ENCODE measurements at places on chromosomes 7 and 10. TPM values are rescaled to one million over a fixed set of nuclear protein-coding genes. Genes with fewer than 3 reads are reported as not detected.
A peak's percentile ranks its signal among the peaks of the same experiment; 100 is the strongest.

DNA sequence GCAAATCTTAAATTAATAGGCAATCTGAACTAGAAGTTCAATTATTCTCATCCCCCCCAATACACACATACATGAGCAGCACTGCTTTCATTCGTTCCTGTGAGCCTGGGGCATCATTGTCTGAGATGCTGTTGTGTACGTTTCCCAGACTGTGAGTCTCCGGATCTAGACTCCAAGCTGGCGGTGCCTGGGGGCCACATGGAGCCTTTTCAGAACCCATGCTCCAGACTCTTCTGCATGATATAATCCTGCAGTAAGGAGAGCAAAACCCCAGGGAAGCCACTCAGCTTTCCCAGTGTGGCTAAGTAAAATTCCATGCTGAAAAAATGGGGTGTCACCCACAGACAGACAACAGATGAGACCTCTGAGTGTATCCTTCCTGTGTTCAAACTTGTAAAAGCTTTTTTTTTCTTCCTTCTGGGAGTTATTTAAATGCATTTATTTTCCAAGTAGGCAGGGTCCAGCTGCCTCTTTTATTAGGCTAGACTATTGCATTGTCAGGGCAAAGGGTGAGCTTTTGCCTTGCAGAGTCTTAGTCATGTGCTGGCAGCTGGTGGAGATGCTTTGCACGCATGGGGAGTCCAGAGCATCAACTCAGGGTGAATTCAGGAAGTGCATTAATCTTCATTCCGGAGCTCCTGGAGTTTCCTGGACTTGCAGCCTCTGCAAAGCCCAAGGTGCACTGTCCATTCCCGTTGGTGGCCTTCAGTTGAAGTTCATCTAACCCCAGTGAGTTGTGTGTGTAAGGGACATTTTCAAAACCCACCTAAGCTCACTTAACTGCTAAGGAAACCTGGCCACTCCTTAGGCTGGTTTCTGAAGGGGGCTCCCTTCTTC is 185.7 kb upstream of the ADO start:
- H3K4me1 ChIP-seq = peaks cover 8% of the 10 kb centered on the region
- H3K27ac ChIP-seq = no peak overlapping the region
- H3K4me3 ChIP-seq = no peak overlapping the region
- H3K36me3 ChIP-seq = no peaks in the 10 kb centered on the region

DNA sequence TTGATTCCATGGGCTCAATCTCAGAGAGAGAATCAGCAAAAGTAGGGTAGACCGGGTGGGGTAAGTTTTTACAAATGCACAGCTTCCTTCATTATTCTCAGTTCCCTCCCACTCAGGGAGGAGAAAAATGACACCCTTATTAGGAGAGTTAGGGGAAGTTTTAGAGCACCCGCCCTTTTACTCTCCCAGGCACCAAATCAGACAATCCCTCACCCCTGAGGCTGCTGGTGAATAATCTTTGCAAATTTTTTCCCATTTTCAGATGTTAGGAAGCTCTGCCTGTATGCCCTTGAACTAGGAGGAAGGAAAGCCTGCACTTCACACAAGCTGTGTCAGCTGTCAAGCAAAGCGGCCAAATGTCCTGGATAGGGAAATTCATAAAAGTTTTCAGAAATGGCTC is 834.9 kb downstream of the GRID1 start:
- no peaks in the 10 kb centered on the region for H3K27me3 ChIP-seq
- H3K4me3 ChIP-seq = no peak overlapping the region
- DNase-seq = no peak
- H3K36me3 ChIP-seq = no peaks in the 10 kb centered on the region
- no peak overlapping the region for H3K27ac ChIP-seq
- no peaks in the 10 kb centered on the region for H3K4me1 ChIP-seq

- H3K36me3 ChIP-seq = no peaks in the 10 kb centered on the region
- DNase-seq = no peak
- no peaks in the 10 kb centered on the region for H3K27me3 ChIP-seq
- H3K27ac ChIP-seq = no peak overlapping the region
- no peak overlapping the region for H3K4me3 ChIP-seq
These were observed 59.5 kb downstream of the TMEM130 start for GRCh38 chr7:98810153-98810802.

The GET4 gene
- polyA plus RNA-seq = 30.9 TPM

The NUTM2A gene
- 0.36 TPM for polyA plus RNA-seq

GRCh38 chr10:8035006-8035640 is 19.4 kb upstream of the GATA3 start:
- H3K4me3 ChIP-seq = no peak overlapping the region
- H3K36me3 ChIP-seq = no peaks in the 10 kb centered on the region
- no peak for DNase-seq

DNA sequence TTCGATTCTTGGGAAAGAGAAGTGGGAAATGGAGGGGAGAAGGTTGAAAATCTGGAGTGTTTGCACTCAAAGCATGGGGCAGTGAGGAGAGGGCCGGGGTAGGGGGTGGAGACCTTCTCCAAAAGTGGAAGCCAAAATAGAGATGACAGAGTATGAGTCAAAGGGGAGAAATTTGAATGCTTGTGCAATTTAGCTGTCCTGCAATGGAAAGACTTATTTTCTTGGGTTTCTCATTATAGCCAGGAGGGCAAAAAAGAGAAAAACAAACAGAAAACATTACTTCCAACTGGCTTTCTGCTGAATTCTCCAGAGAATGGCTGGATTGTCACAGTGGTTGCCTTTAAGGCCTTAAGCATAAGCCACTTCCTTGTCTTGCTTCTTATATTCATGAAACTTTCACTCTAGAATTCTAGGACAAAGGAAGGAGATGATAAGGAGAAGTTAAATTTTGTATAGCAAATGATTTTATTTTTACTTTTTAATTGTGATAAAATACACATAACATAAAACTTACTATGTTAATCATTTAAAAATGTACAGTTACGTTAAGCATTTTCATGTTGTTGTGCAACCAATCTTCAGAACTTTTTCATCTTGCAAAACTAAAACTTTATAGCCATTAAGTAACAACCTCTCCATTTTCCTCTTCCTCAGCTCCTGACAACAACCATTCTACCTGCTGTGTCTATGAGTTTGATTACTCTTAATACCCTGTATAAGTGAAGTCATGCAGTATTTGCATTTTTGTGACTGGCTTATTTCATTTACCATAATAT is 100.2 kb downstream of the GPR85 start:
- H3K27ac ChIP-seq = peak overlapping the region; percentile 98
- no peaks in the 10 kb centered on the region for H3K27me3 ChIP-seq
- peaks cover 7% of the 10 kb centered on the region for H3K4me1 ChIP-seq
- H3K4me3 ChIP-seq = no peak overlapping the region
- H3K36me3 ChIP-seq = no peaks in the 10 kb centered on the region
- peak; percentile 59 for DNase-seq

The SDK1 gene
- polyA plus RNA-seq = 1.3 TPM

GRCh38 chr7:141097430-141097829 is 23.6 kb downstream of the TMEM178B start:
- H3K4me3 ChIP-seq = no peak overlapping the region
- H3K27me3 ChIP-seq = no peaks in the 10 kb centered on the region
- peak; percentile 5 for DNase-seq
- no peak overlapping the region for H3K27ac ChIP-seq
- no peaks in the 10 kb centered on the region for H3K36me3 ChIP-seq

DNA sequence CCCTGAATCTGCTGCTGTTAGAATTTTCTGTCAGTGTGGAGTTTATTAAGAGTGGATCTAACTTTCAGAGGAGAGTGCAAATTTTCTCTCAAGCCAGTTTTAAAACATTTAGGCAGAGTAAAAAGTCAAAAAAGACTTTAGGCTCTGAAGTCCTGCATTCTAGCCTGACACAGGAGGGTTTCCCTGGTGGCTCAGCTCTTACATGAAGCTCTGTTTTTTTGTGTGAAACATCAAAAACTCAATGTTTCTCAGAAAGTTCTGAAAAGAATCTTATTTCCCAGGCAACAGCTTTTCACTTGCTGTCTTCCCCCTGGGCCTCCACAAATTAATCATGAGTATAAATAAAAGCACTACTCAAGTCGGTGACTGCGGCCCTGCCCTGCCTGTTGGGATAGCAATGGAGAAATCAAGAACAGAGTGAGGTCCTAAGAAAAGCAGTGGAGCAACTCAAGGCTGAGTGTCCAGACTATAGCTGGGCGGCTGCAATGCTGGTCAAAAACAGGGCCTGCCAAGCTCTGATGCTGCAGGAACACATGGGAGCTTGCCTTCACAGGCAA is 22.3 kb upstream of the WDR11 start:
- no peaks in the 10 kb centered on the region for H3K4me1 ChIP-seq
- H3K27me3 ChIP-seq = no peaks in the 10 kb centered on the region
- DNase-seq = no peak
- H3K4me3 ChIP-seq = no peak overlapping the region

GRCh38 chr7:88344956-88345832 is 38.5 kb upstream of the STEAP4 start:
- H3K4me1 ChIP-seq = no peaks in the 10 kb centered on the region
- H3K27ac ChIP-seq = no peak overlapping the region
- no peaks in the 10 kb centered on the region for H3K36me3 ChIP-seq

- DNase-seq = no peak
- H3K27me3 ChIP-seq = peaks cover 2% of the 10 kb centered on the region
- no peaks in the 10 kb centered on the region for H3K4me1 ChIP-seq
These were observed 734 bp downstream of the PCLO start for GRCh38 chr7:83161899-83162401.

GRCh38 chr10:725302-725701 is 35.8 kb upstream of the DIP2C start:
- H3K4me3 ChIP-seq = no peak overlapping the region
- H3K36me3 ChIP-seq = no peaks in the 10 kb centered on the region
- peaks cover 7% of the 10 kb centered on the region for H3K27me3 ChIP-seq
- no peak for DNase-seq

DNA sequence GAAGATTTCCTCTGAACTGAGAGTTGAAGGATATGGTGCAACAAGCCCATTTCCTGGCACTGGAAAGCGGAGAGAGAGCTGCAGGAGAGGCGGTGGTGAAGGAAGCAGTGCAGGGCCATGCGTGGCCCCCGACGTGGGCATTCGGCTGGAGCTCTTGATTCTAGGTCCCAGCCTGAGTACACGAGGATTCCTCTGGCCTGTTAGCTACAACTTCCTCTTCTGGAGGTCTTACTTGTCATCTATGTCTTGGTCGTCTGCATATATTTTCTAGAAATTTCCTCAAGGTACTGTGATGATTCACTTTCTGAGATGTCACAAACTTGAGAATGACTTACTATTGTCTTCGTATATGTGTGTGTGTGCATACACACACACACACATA is 59.2 kb upstream of the JAZF1 start:
- DNase-seq = no peak
- no peaks in the 10 kb centered on the region for H3K4me1 ChIP-seq
- no peaks in the 10 kb centered on the region for H3K36me3 ChIP-seq

DNA sequence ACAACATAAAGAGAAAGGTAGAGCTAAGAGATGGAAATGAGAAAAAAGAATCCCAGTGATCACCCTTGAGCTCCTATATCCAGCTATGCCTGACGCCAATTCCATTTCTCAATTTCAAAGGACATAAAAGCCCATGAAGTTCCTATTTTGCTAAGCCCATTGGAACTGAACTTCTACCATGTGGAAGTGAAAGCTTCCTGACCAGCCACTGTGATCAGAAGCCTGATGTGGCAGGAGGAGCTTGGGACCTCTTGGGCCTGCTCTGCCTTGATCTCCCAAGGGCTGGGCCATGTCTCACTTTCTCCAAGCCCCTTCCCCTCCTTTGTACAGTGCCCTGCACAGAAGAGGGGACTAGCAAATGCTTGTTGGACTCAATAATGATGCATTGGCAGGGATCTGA is 52.7 kb downstream of the PRLHR start:
- DNase-seq = no peak
- H3K27ac ChIP-seq = no peak overlapping the region
- no peak overlapping the region for H3K4me3 ChIP-seq
- H3K4me1 ChIP-seq = no peaks in the 10 kb centered on the region

DNA sequence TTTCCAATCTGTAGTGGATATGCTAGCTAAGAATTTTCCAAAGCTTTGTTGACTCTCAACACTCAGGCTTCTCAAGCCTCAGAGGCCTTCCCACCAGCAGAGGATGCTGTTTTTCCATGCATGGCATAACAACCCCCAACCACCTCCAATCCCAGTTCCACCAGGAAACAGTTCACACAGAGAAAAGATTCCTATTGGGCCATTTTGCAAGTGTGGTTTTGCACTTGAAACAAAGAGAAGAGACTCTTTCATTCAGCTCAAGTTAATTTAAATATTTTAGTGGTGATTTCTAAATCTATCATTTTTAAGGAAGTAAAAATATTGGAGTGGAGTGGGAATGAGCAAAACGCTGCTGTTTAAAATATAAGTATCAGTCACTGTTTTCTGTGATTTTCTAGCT is 105.6 kb upstream of the COL1A2 start:
- no peaks in the 10 kb centered on the region for H3K4me1 ChIP-seq
- H3K27ac ChIP-seq = no peak overlapping the region
- no peaks in the 10 kb centered on the region for H3K27me3 ChIP-seq

The SFTPA1 gene
- not detected for polyA plus RNA-seq

The LRIT1 gene
- not detected for polyA plus RNA-seq

The TWIST1 gene
- 42.3 TPM for polyA plus RNA-seq

GRCh38 chr10:21160116-21160515 is 263.0 kb upstream of the NEBL start:
- H3K4me3 ChIP-seq = no peak overlapping the region
- no peaks in the 10 kb centered on the region for H3K27me3 ChIP-seq
- H3K27ac ChIP-seq = no peak overlapping the region
- H3K4me1 ChIP-seq = no peaks in the 10 kb centered on the region
- no peak for DNase-seq

The COL17A1 gene
- 0.14 TPM for polyA plus RNA-seq

DNA sequence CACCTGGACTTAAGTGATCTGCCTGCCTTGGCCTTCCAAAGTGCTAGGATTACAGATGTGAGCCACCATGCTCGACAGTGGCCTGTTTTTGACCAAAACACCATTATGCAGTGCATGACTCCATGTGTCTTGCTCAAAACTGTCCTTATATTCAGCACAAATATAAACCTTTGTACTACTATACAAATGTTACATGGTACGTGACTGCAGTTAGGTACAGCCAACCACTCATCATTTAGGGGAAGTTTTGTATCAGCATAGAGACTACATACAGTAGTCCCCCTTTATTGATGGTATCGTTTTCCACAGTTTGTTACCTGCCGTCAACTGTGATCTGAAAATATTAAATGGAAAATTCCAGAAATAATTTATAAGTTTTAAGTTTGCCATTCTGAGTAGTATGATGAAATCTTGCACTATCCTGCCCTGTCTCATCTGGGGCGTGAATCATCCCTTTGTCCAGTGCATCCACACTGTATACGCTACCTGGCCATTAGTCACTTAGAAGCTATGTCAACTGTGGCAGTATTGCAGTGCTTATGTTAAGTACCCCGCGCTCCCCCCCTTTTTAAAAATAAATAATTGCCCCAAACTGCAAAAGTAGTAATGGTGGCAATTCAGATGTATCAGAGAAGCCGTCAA is 23.3 kb upstream of the ZNF282 start:
- peaks cover 27% of the 10 kb centered on the region for H3K36me3 ChIP-seq
- H3K27ac ChIP-seq = no peak overlapping the region
- H3K4me1 ChIP-seq = no peaks in the 10 kb centered on the region
- peak; percentile 63 for DNase-seq

The NOBOX gene
- polyA plus RNA-seq = not detected

The CNTNAP2 gene
- not detected for polyA plus RNA-seq

- peak; percentile 44 for DNase-seq
- no peak overlapping the region for H3K4me3 ChIP-seq
- H3K4me1 ChIP-seq = peaks cover 3% of the 10 kb centered on the region
- no peaks in the 10 kb centered on the region for H3K36me3 ChIP-seq
These were observed 5.1 kb downstream of the PRXL2A start for GRCh38 chr10:80413271-80413996.
